D721Med (cell line): ENCODE measurements at places on chromosomes 4 and X.

DNA sequence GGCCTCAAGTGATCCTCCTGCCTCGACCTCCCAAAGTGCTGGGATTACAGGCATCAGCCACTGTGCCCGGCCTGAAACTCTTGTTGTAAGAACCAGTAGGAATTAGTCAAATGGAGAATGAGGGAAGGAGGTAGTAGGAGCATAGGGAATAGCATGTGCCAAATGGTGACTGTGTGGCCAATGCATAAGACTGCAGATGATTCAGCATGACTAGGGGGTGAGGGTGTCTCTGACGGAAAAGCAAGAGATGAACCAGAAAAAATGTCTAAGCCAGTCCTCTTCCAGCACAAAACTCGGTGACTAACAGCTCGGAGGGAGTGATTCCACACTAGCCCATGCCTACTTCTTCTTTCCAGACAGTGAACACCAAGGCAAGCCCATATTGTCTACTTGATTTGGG lies 58.2 kb upstream of the DUSP21 start:
- no peak for DNase-seq

DNA sequence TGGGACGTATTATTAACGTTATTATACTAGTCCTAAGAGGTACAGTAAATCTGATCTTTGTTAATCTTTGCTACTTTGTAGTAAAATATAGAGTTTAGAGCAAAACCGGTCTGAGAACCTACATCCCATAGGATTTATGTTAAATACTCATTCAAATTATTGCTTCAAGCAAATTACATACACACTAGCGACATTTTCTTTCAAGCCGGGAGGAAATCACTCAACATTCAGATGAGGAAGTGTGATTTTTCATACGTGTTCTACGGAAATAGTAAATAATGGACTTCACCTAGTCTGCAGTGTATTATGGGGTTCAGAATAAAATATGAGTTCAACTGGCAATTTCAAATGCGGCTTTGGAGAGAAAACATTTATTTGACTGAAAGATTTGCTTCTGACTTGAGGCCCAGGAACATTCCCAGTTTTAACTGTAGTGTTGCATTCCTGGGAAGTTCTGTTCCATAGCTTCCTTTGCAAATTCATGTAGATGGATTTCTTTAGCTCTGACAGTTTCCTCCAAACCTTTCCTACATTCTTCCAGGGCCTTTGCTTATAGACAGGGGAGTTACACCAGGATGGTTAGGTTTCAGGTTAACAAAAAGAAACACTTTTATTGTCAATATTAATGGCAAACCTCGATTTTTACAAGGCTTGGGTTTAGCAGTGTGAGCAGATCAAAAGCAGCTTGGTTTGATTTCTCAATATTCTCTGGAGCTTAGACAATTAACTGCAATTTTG lies 5.3 kb upstream of the HAND2 start:
- DNase-seq = no peak

DNA sequence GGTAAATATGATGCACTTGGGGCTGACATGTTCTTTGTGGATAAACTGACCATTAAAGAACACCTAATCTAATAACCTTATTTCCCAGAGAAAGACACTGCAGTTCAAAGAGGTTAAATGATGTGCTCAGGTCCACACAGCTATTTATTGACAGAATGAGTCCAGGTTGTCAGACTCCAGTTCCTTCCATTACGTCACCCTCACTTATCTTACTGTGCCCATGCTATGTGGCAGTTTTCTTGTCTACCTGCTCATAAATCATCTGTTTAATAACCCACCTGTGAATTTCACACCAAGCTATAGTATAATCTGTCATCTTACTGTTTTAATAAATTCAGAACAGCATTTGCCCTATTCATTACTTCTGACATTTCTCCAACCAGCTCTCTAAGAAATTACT lies 36.7 kb downstream of the QRFPR start:
- DNase-seq = no peak

GRCh38 chr4:121777625-121778024 lies 12.7 kb upstream of the SMIM43 start:
- no peak for DNase-seq

- DNase-seq = no peak
These were observed 18.3 kb downstream of the RAP2C start for GRCh38 chrX:132200976-132201375.

DNA sequence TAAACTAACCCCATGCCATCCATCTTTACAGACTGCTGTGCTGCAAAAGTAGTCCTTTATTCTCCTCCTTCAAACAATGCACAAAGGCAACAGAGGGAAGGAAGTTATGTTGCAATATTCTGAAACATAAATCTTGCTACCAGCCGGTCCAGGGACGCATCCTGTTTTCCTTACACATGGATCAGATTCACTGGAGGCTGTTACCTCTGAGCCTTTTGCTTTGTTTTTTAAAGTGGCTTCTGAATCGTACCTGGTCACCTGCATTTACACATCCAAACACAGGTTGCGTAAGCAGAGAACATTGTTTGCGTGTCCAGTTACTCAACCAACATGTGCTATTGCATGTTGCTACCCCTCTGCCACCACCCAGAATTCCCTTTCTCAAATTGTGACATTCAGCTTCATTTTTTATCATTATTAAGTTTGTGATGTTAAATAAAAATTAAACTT lies 8.8 kb downstream of the PPARGC1A start:
- no peak for DNase-seq

GRCh38 chr4:153722036-153722435 lies 37.8 kb downstream of the RNF175 start:
- no peak for DNase-seq

- no peak for DNase-seq
These were observed 793 bp upstream of the DCUN1D4 start for GRCh38 chr4:51842167-51842553.

DNA sequence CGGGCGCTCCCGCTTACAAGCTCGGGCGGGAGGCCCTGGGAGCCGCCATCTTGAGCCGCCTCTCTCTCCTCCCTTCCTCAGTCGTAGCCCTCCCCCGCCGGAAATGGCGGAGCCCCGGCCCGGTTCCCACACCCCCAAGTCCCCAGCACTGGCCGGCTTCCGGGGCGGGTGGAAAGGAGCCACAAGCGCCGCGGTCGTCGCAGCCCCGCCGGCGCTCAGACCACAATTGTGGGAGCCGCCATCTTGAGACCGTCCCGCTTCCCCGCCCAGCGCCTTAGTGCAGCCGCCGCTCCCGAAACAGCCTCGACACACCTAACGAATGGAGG lies 531 bp downstream of the HCFC1 start:
- DNase-seq = no peak

DNA sequence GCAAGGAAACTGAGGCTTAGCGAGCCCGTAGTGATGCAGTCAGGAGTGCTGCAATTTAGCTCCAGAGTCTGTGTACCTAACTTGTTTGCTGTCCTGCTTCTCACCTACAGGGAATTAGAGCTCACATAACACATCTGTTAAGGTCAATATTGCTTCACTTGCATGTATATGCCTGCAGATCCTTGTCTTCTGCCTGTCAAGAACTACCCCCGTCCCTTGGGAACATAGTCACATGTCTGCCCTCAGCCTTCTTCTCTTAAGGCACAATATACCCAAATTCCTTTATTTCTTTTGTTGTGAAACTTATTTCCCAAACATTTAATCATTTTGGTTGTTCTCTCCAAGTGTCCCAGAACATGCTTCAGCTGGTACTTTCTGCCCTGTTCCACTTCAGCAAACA lies 103.3 kb upstream of the LEF1 start:
- no peak for DNase-seq

DNA sequence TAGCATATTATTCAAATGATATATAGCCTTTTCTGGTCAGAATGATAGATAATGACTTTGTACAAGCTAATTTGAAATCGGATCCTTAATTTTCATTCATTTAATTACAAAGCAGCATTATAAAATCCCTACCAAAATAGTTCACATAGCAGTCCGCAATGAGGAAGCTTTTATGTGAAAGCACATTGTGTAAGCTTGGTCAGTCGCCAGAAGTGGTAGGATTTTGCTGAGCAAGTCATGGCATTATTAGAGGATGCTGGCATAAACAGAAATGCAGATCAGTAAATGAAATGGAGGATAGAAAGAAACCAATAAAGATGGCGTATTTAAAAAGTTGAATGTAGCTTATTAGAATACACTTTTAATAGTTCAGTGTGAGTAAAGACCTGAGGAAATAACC lies 93.2 kb upstream of the DIAPH2 start:
- DNase-seq = no peak

DNA sequence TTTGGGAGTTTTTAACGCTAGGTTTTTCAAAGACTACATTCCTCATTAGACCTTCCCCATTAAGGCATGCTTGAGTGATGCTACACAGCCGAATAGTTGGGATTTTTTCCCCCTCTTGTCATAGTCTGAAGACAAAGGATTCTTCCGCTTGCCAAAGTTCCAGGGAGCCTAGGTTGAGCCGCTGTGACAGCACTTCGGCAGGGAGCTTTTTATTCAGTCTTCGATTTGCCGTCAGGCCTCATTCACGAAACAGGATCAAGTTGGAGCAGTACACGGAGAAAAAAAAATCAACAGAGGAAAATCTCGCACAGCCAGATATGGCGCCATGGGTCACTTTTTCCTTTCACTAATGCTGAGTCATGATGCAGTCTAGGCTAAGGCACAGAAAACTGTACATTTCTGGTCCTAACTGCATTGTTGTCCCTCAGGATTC lies 24.3 kb downstream of the SHROOM3 start:
- no peak for DNase-seq

- no peak for DNase-seq
These were observed 21.9 kb downstream of the ERCC6L start for GRCh38 chrX:72216973-72217372.

GRCh38 chr4:154124539-154125255 lies 335.8 kb upstream of the SFRP2 start:
- no peak for DNase-seq

GRCh38 chr4:17721496-17722355 lies 59.7 kb downstream of the FAM184B start:
- DNase-seq = no peak

GRCh38 chr4:150540959-150541360 lies 41.0 kb upstream of the MAB21L2 start:
- no peak for DNase-seq

DNA sequence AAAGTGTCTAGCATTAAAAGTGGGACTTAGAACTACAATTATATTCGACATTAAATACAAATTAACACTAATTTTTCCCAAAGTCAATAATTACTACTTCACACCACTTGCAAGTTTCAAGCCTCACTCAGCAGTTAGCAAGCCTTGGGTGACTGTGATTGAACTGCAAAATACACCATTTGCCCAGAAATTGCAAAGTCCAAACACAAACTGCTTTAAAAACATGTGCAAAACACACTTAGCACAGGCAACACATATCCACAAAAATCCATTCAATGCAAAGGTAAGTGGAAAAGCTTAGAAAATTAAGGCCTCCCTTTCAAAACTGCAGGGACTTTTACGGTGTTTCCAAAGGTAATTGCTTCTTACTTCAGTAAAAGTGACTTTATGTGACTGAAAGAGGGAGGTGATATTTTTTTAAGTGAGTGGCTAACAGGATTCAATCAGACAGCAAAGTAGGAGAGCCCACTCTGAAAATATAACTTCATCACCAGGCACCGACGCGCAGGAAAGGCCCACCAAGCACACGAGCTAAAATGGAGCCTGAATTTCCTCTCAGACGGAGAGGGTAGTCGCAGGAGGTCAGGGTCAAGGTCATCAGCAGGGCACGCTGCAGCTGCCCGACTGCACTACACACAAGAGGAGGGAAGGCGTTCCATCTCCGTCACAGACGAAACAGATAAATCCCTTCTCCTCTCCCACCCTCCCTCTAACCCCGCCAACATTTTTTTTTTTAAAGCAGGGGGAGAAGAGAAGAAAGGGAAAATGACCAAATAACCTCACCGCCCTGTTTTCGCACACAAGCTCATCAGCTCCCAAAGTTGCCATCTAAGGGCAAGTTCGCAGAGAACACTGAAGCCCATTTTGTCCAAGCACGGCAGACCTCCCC lies 3.1 kb downstream of the ZNF827 start:
- DNase-seq = no peak

- DNase-seq = no peak
These were observed 16.6 kb downstream of the PGRMC1 start for GRCh38 chrX:119252716-119253115.

DNA sequence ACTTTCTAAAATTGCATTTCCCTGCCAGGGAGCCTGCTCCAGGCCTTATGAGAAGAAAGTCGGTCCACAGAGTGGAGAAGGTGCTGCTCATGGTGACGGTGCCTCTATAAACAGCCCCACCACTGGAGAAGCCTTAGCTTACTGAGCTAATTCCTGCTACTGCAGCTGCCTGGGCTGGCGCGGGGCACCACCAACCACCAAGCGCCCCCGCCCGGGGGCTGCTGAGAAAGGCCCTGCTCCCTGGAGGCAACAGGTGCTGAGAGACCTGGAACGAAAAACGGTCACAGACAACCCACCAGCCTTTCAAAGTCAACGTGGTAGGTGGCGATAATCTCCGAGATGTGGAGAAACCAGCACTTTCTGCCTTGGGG lies 2.9 kb downstream of the HCFC1 start:
- no peak for DNase-seq

DNA sequence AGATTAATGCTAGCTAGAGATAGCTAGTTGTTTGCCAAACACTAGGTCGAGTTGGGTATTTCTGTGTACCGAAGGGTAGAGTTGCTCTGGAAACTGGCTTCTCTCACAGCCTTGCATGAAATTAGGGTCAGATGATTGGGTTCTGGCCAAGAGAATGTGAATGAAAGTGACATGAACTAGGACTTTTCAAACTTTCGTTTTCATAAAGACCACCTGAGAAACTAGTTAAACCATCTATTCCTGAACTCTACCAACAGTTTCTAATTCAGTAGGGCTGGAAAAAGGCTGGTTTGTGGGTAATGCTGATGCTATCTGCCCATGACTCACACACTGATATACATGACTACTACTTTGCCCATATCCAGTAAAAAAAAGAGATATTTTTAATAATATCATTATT lies 157.6 kb downstream of the GASK1B start:
- DNase-seq = no peak

DNA sequence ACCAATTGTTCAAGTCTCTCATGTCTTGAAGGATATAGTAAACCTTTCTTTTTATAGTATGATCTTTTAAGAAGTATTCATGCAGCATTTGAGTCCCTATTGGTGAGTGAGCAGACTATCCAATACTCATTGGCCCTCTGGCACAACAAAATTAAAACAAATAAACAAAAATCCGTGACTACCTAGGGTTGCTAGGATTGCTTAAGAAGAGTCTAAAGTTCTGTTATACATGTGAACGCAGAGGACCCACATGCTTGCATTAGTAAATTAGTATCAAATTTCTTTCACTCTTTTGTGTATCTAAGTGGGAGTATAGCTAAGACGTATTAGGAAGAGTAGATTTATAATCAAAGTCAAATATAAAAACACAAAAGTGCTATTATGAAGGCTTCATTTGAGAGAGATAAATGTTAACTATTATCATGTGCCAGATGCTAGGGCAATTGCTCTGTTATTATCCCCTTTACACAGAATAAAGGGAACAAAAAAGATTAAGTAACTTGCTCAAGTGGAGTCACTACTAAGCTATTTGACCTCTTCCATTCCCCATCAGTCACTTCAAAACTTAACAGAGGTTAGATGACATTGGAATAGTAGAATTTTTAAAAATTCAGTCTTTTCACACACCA lies 29.2 kb upstream of the LARP1B start:
- no peak for DNase-seq
